ENCODE measurements at places on chromosomes 7 and 10. TPM values are rescaled to one million over a fixed set of nuclear protein-coding genes. Genes with fewer than 3 reads are reported as not detected.

PKD2L1 gene
- not detected for total RNA-seq

EPO gene
- not detected for total RNA-seq

GNG11 gene
- 26.1 TPM for total RNA-seq

CPVL gene
- total RNA-seq = 0.30 TPM

CYP17A1 gene
- not detected for total RNA-seq

GRID2IP gene
- not detected for total RNA-seq

PRSS2 gene
- not detected for total RNA-seq

TRPV5 gene
- not detected for total RNA-seq

SPDYE11 gene
- not detected for total RNA-seq

GHITM gene
- total RNA-seq = 167 TPM

MMP21 gene
- total RNA-seq = not detected

PDZD7 gene
- 1.5 TPM for total RNA-seq

MEOX2 gene
- total RNA-seq = not detected

ADRA2A gene
- total RNA-seq = not detected

SYNPO2L gene
- total RNA-seq = 0.42 TPM

ABCA13 gene
- 0.09 TPM for total RNA-seq

TAS2R4 gene
- total RNA-seq = 1.4 TPM

FAM237B gene
- not detected for total RNA-seq

GPER1 gene
- 1.6 TPM for total RNA-seq

OPALIN gene
- not detected for total RNA-seq

JAKMIP3 gene
- total RNA-seq = 0.32 TPM

AMZ1 gene
- total RNA-seq = 0.30 TPM

ACBD7 gene
- 0.30 TPM for total RNA-seq

PDGFA gene
- 71.9 TPM for total RNA-seq

SFTPD gene
- total RNA-seq = not detected

MAP3K8 gene
- 5.7 TPM for total RNA-seq

ZNF488 gene
- total RNA-seq = under 0.01 TPM

KNDC1 gene
- 3.0 TPM for total RNA-seq

ACBD5 gene
- 23.5 TPM for total RNA-seq

HIPK2 gene
- total RNA-seq = 35.9 TPM
